Cardiac fibroblast (primary cell): ENCODE measurements at places on chromosomes 4 and X.

DNA sequence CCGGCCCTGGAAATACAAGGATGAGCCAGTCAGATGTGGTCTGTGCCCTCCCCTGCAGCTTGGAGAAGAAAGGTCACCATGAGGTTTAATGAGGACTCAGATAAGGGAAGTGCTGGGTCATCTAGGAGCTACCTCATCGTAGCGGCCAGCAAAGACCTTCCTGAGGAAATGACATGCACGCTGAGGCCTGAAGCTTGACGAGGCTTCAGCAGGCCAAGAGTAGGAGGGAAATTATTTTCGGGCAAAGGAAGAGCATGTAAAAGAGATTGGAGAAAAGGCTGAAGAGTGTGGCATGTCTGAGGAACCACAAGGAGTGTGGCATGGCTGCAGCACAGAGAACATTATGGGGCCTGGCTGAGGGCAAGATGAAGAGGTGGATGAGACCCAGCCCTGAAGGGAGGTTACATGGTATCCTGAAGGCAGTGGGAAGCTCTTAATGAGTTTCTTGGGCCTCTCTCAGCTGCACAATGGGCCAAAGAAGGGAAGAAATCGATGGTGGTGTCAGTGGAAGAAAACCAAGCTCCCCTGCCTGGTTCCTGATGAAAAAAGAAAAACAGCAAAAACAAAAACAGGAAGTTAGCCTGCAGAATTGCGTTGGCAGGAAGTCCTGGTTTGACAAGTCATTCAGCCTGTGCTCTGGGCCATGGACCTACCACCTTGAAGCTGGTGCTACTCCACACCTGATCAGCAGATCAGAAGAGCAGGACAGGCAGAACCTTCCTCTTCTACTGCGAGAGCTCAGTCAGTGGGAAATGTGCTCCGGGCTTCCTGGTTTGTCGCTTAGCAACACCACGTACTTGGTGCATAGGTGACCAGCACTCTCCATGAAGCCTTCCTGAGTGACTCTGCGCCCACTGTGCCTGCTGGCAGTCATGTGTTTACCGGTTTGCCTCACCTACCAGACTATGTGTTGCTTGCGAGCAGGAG lies 134.5 kb upstream of the KLF3 start:
- no peak for DNase-seq

DNA sequence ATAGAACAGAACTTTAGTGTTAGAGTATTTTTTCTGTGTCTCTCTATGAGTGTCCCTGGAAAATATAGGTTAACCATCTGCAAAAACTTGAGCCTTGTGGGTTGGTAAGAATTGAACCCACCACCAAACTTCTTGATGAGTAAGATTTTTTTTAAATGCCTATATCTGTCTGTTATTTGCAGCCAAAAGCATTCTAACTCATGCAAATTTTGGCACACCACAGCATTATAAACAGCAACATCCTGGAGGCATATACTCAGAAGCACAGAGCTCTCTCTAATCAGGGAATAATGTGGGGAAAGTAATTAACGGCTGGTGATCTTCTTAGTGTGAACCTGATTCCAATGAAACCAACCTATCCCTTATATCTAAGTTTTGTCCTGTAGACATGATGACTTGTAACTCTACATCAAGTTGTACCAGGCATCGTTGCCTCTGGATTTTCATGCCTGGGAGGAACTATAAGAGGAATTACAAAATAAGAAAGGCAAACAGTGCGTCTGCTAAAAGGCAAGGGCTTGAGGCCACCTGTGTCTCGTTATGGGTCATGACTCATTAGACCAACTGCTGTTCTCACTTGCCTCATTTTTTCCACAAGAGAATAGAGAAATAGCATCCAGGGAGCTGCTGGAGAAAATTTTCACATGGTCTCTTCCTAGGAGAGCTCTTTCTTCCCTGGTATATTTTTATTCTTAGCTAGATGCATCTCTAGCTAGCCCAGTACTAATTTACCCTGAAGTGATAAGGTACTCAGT lies 202.4 kb downstream of the CHIC2 start:
- DNase-seq, result peak; percentile 94

DNA sequence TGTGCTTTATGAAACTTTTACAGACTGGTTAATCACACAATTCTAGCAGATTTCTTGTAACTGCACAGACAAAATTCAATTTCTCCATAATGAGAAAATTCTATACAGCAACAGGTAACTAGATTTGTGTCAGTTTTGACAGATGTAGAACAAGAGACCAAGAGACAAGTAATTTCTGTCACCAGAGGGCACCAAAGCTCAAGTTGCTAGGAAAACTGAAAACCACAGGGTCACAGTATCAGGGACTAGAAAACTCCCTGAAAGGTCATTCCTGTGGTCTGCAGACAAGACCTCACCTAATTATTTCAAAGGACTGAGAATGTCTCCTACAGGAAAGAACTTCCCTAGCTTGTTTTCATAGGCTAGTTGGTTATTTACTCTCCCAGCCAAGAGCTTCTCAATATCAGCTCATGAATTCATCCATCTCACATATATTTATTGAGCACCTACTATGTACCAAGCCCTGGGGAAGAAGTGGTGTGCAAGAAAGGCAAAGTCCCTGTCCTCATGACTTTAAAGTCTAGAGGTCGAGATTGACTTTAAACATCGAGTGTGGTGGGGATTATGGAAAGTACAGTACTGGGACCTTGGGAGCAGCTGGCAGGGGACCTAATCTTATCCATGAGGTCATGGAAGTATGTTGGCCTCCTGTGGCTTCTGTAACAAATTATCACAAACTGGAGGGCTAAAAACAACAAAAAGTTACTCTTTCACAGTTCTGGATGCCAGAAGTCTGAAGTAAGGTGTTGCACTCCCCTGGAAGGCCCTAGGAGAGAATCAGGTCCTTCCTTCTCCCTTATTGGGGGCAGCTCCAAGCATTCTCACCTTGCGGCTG lies 47.8 kb upstream of the SETD7 start:
- peak; percentile 82 for DNase-seq

DNA sequence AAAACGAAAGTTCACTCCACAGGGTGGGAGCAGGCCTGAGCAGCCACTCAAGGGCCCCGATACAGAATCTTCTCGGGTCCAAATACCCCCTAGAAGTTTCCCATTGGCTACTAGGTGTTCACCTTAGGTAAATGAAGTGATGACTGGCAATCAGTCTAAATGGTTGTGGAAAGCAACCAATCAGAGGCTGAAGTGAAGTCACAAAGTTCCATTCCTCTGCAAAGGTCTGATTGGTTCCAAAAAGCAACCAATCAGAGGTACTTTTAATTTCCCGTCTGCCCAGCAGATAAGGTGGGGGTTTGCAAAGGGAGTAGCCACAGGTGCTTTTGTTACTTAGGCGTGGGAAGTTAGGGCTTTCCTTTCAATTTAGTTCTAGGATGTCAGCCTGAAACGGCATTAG lies 58.2 kb upstream of the NKAP start:
- no peak for DNase-seq

DNA sequence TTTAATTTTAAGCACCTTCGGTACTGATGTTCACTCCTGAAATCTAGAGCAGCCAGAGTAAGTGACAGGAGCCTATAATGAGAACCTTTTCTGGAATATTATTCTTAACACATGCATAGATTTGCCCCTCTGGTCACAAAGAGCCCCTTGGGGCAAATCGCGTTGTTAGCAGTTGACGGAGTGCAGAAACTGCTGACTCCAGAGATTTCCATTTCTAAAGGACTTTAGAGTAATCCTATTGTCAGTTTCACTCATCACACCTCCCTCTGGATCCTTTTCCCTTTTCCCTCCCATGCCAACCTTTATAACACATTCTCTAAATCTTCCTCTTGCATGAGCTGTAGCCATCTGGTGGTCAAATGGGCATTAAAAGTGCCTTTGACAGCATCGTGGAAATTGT lies 264.9 kb upstream of the PRPS2 start:
- DNase-seq, result no peak

DNA sequence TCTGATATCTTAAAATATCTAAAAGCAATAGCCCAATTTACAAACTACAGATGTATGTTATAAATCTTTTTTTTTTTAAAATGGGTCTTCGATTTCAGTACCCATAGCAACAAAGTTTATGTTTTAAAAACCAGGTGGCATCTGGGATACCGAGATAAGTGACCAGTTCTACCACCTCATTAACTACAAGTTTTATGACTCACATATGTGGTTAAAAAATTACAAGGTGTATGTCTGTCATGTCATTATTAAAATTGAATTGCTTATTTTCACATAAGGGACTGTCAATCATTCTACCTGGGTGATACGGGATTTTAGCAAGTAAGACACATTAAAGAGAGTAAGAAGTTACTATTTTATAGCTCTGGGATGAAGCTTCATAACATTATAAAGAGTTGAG lies 192.0 kb upstream of the ETNPPL start:
- DNase-seq, result no peak

DNA sequence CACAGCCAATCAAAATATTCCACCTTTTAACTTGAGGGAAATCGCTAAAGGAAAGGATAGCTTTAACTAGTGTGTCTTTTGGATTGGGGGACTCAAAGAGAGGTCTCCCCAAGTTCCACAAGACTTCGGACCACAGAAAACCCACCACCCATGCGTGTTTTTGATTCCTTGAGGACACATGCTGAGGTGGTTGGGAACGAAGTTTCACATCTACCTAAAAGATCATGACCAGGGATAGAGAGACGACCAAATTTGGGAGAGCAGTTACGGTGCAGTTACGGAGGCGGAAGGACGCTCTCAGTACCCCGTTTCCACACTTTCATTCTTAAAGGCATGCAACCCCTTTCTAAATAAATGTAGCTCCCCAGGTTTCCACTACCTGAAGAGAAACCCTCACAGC lies 1.1 kb downstream of the PCYT1B start:
- no peak for DNase-seq

GRCh38 chr4:123102897-123103471 lies 180.6 kb upstream of the NUDT6 start:
- DNase-seq, result peak; percentile 78

DNA sequence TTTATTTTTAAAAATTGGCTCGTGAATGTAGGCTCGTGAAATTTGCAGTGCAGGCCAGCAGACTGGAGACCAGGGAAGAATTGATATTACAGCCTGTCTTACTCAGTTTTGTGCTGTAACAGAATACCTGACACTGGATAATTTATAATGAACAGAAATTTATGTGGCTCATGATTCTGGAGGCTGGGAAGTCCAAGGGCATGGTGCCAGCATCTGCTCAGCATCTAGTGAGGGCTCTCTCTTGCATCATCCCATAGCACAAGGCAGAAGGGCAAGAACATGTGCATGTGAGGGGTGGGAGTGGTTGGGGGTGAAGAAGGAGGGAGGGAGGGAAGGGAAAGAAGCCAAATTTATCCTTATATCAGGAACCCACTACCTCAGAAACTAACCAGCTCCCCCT lies 13.7 kb upstream of the CLTRN start:
- DNase-seq, result peak; percentile 5

DNA sequence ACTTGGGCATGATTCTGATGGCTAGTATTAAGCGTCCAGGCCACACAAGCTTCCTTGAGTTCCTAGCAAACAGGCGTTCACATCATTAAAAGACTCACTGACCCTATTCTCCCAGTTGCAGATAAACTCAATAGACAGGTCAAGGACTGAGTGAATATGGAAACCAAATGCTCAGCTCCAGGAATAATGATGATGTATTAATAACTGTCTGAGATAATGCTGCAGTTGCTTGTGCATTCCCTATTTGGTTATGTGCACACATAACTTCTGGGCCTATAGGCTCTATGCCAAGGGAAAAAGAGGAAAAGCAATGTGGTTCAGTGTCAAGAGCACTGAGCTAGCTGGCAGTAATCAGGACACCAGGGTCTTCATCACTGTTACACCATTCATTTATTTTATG lies 3.5 kb downstream of the RAB9B start:
- DNase-seq, result peak; percentile 12

- DNase-seq, result no peak
These were observed 1440.9 kb upstream of the ADGRL3 start for GRCh38 chr4:59759082-59759825.

GRCh38 chr4:176436293-176436973 lies 116.7 kb downstream of the SPCS3 start:
- peak; percentile 50 for DNase-seq

DNA sequence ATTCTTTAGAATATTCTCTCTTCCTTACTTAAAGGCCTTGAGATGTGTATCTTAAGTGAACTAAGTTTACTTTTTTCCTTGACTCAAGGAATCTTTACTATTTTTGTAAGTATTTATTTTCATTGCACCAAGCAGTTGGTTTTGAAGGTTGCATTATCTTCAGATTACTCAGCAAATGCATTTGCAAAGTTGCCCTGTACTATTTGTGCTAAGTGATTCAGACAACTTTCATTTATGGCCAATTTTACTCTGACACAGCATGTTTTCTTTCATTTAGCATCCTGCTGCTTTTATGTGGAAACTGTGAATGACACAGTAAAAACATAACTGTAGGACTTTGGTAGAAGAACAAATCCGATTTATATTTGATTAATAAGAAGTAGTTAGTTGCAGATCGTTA lies 191.0 kb downstream of the CCSER1 start:
- peak; percentile 81 for DNase-seq

DNA sequence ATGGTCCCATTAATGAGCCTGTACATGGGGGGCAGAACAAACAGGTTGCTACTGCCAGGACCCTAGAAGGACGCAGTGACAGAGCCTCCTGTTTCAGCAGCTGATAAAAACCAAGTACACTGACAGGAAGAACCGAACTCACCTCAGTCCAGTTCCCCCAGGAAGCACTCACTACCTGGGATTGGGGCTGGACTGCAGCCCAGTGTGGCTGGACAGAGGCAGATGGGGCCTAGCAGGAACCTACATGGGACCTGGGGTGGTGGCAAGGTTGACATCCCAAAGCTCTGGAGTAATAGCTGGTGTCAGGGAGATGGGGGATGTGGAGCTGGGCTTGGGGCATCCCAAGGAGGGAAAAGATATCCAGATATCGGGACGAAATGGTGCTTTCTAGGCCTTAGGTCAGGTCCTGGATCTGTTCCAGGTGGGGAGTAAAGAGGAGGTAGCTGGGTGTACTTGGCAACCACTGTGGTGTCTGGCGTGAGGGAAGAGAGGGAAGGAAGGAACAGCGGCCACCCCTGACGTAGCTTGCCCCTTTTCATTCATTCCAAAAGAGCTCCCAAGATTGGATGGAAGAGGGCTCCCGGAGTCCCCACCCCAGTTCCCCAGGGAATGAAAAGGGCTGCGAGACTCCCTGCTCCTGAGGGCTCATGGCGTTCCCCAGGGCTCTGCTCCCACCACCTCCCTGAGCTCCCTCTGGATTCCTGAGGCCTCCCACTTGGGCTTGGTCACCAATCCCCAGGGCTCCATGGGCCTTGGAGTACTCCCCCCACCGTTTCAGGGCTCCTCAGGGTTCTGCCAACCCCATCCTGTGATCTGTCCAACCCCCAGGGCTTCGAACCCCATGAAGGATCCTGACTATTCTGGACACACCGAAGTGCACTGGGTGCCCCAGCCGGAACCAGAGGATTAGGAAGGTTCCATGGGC lies 4.5 kb downstream of the EMD start:
- no peak for DNase-seq
